ENCODE measurements at places on chromosomes 12 and 14.

GRCh38 chr12:97313471-97314190 lies 149.0 kb upstream of the RMST start:
- no peak for DNase-seq

DNA sequence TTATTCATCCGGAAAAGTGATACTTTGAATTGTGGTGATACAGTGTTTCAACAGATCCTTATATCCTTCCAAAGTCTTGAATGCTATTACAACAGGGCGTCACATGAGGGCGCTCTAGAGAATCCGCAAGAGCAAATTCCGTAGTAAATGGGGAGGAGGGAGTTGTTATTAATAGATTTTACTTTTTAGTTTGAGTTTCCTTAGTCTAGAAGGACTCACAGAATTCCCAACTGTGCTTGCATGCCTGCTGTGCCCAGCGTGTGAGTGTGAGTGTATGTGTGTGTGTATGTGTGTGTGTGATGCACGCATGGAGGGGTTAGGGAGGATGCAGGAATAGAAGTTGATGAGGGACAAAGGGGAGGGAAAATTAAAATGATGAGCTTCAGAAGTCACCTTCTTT lies 375.3 kb downstream of the C12orf75 start:
- no peak for DNase-seq

DNA sequence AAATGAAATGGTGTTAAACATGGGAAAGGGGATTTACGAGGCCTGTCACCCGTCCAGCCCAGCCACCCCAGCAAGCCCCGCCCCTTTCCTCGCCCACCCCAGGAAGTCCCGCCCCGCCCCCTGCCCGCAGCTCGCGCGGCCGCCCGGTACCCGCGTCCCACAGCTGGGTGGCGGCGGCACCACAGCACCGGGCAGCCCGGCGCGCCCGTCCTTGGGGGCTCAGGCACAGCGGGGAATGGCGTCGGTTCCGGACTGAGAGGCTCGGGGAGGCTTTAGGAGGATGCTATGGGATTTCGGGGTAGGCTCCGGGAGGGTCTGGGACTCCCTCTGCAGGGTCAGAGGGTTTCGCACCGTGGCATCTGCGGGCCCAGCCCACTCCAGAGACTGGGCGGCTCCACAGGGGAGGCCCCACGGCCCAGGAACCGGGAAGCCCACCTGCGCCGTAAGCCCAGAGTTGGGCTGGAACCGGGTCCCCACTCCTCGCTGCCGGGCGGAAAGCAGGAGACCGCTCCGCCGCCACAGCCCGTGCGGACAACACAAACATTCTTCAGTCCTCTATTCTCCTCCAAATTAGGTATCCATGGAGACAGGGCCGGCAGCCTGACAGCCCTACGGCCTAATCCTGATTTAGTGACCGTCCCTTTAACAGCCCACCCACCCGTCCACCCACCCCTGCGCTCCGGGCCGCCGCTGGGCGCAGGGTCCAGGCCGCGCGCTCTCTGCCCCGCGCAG lies 1.4 kb downstream of the FIGNL2 start:
- DNase-seq = no peak

- DNase-seq = no peak
Observed at GRCh38 chr14:104597576-104597975, 7.0 kb downstream of the TMEM179 start.

GRCh38 chr14:53002576-53002975 lies 51.7 kb upstream of the FERMT2 start:
- no peak for DNase-seq

DNA sequence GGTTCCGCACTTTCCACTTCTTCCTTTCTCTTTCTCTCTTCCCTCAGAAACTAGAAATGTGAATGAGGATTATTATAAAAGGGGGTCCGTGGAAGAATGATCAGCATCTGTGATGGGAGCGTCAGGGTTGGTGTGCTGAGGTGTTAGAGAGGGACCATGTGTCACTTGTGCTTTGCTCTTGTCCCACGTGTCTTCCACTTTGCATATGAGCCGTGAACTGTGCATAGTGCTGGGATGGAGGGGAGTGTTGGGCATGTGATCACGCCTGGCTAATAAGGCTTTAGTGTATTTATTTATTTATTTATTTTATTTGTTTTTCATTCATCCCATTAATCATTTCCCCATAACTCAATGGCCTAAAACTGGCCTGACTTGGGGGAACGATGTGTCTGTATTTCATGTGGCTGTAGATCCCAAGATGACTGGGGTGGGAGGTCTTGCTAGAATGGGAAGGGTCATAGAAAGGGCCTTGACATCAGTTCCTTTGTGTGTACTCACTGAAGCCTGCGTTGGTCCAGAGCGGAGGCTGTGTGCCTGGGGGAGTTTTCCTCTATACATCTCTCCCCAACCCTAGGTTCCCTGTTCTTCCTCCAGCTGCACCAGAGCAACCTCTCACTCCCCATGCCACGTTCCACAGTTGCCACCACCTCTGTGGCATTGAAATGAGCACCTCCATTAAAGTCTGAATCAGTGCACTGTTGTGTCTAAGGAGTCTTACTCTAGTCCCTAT lies 4.6 kb upstream of the ATN1 start:
- DNase-seq = no peak

DNA sequence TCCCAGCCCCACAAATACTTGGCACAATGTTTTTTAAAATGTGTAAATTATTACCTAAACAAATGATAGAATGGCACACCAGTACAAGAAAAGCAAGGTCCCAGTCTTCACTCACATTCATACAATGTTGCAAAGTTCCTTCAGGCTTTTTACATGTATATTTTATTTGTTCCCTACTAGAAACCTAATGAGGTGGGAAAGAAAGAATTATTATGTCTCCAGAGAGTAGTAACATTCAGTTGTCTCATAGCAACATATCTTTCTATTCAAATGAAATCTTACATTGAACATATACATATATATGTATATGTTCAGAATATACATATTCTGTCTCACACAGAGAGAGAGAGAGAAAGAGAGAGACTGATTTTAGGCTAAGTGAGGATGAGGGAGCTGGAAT lies 85.2 kb downstream of the PLCZ1 start:
- no peak for DNase-seq

GRCh38 chr12:5967645-5968415 lies 22.8 kb upstream of the ANO2 start:
- no peak for DNase-seq

- DNase-seq = no peak
Observed at GRCh38 chr12:128974881-128975280, 121.6 kb downstream of the GLT1D1 start.

- DNase-seq = no peak
Observed at GRCh38 chr12:30980955-30981662, 54.6 kb downstream of the TSPAN11 start.

- DNase-seq = no peak
Observed at GRCh38 chr12:115898670-115899069, 378.8 kb downstream of the MED13L start.

- DNase-seq = no peak
Observed at GRCh38 chr12:5200278-5201087, 156.8 kb downstream of the KCNA5 start.

- DNase-seq = no peak
Observed at GRCh38 chr12:85457016-85457415, 177.0 kb downstream of the ALX1 start.

DNA sequence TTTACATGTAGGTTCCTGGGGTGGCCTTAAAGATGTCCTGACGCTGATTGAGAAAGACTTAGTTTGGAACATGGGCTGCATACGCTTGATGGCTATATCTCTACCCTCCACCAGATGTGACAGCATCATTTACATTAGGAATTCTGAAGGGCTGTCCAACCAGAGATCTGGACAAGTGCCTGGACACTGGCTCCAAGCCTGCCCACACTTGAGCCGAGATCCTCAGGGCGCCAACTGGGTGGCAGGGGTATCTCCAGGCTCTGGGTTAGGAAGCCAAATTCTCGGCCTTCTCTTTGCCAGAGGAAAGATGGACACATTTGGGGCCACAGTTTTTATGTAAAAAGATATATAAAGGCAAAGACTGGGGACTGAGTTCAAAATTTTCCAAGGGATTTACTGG lies 246.3 kb downstream of the NTF3 start:
- no peak for DNase-seq

DNA sequence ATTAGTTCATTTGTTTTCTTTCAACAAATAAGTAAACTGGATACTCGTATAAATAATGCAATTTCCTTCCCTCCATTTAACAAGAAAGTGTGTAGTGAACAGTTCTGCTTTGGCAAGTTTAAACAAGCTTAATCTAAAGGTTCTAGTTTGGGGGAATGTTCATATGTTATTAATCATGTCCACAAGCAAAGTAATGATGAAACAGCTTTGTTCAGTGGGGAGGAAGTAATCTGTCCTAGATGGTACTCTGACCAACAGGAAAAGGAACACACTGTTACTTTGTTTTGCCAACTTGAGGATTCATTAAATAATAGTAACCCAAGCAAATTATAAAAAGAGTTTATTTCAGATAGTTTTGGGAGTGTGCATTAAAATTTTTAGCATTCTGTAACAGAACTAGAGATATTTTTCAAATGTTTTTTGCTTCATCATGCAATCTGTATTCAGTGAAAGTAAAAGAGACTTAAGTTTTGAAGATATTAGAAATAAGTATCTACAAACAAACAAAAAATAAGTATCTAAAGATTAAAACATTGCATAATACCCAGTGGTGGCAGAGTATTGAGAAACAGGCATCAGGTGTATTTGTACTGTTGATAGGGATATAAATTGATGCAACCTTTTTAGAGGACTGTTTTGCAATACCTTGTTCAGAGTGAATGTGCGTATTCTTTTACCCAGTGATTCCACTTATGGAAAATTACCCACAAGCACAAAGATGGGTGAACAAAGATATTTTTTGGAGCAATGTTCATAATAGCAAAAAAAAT lies 61.1 kb downstream of the RAB35 start:
- no peak for DNase-seq

DNA sequence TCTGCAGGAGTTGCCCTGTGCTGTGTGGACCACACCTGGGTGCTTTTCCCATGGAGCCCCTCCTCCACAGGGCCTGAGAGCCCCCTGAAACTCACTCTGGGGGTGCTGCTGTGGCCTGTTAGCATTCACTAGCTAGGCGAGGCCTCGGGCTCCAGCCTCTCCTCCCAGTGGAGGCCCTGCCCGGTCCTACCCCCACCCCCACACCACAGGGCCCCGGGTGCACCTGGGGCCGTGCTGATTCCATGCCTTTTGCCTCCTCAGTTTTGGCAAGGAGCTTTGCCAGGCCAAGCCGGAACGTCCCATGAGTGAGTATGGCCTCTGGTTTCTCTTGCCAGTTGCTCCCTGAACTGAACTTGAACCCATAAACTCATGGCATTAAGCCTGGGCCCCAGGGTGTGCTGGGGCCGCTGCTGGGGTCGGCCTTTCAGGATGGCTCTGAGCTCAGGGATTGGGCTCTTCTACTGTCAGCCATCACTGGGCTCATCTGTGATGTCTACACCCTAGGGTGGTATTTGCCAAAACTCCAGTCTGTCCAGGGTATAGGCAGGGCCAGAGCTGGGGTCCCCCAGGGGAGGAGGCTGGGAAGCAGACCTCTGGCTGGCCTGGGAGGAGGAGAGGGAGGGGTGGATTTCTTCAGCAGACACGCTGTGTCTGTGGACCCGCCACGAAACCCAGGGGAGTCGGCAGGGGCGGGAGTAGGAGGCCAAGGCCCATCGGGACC lies 58.7 kb upstream of the TSPAN9 start:
- DNase-seq = no peak

DNA sequence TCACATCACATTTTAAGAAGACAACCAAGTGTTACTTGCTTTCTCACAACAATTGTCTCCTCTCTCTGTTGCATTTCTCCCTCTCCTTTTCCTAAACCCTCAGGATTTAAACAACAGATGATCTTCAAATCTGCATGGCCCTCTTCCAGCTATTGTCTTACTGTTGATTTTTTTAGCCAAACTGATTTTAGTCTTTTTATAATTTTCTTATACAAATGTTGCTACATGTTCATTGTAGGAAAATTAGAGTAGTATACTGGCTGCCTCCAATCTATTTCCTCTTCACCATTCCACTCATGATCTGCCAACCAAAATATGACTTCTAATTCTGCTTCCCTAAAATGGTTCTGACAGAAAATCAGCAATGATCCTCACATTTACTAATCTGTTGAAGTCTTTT lies 1.4 kb upstream of the KERA start:
- DNase-seq = no peak
